Stimulated activated effector memory CD8-positive, alpha-beta T cell treated with anti-CD3 and anti-CD28 coated beads, Interleukin-12 subunit alpha, Interleukin-12 subunit beta, amount 100 ng/mL, for 72 hours (primary cell): ENCODE measurements at places on chromosomes 13 and 19.
A peak's percentile ranks its signal among the peaks of the same experiment; 100 is the strongest.

- DNase-seq: no peak
These were observed 3.0 kb upstream of the CEACAM1 start for GRCh38 chr19:42531313-42531712.

GRCh38 chr13:98033277-98034247, 80.1 kb downstream of the IPO5 start:
- DNase-seq: no peak

DNA sequence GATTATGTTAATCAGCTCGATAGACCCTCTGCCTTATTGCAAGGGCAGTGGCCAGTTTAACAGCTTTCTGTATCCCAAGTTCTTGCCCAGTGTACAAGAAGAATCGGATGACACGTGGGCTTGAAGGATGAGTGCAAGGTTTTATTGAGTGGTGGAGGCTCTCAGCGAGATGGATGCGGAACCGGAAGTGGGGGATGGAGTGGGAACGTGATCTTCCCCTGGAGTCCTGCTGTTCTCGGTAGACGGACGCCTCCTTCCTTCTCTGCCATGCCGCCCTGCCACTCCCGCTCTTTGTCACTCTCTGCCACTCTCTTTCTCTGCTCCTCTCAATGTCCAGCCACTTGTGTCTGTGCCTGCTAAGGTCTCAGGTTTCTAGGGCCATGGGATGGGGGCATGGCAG, 21.0 kb downstream of the RFXAP start:
- DNase-seq: no peak

DNA sequence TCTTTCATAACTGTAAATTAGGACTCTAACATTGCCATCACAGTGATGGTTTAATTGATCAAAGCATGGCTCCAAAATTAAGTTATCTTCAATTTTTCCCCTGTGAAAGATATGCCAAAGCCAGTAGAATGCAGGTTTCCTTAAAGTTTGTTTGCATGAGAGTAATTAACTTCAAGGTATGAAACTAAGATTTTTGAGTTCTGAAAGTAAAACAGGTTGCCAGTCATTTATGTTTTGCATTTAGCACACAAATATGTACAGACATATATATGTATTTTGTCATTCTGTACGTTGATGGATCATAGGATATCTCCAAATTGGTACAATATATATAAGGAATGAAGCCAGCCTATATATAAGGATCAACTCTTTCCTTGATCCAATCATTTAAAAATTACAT, 23.6 kb upstream of the NDFIP2 start:
- no peak for DNase-seq

- no peak for DNase-seq
These were observed 4.2 kb downstream of the TSPAN16 start for GRCh38 chr19:11299946-11300810.

GRCh38 chr19:50258918-50259372, 55.5 kb downstream of the MYH14 start:
- no peak for DNase-seq

- no peak for DNase-seq
These were observed 44.0 kb downstream of the KLF2 start for GRCh38 chr19:16368385-16369305.

DNA sequence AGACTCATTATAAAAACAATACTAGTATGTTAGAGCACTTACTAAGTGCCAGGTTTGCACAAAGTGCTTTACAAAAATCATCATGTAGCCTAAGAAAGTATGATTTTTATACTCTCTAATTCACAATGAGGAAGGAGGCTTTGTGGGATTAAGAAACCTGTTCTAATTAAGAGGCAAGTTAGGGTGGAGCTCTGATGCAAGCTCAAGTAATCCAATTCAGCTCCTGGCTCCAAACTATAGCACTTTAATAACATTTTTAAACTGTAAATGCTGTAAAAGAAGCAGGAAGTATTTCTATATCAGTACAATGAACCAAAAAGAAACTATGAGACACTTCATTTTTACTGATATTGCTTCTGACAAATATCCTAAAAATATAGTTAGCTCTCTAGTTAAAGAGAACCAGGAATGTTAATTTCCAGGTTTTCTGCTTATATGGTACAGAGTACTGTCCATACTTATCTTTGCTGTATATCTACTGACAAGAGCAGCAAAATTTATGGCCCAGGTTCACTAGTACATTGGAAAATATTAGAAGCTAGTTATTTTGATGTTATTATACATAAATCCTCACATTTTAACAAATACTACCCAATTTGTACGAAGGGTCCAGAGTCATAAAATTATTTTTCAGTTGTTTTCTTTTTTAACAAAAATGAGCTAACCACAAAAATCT, 482.0 kb downstream of the DIAPH3 start:
- DNase-seq: no peak

DNA sequence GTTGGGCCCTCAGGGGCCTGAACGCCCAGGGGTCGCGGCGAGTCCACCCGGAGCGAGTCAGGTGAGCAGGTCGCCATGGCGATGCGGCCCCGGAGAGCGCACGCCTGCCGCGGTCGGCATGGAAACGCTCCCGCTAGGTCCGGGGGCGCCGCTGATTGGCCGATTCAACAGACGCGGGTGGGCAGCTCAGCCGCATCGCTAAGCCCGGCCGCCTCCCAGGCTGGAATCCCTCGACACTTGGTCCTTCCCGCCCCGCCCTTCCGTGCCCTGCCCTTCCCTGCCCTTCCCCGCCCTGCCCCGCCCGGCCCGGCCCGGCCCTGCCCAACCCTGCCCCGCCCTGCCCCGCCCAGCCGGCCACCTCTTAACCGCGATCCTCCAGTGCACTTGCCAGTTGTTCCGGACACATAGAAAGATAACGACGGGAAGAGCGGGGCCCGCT, at the start of gene CCNA1:
TSS of gene CCNA1 (plus strand) at position 390 of the 439 bp plus-strand sequence. CDS start 562 bp downstream, outside the sequence.
- DNase-seq: no peak

- no peak for DNase-seq
These were observed at the start of gene ZNF358 for GRCh38 chr19:7515645-7516151. Gene ZNF358, plus strand, starts transcription at chr19:7516103. Its CDS starts 3,140 bp downstream, at chr19:7519243.

DNA sequence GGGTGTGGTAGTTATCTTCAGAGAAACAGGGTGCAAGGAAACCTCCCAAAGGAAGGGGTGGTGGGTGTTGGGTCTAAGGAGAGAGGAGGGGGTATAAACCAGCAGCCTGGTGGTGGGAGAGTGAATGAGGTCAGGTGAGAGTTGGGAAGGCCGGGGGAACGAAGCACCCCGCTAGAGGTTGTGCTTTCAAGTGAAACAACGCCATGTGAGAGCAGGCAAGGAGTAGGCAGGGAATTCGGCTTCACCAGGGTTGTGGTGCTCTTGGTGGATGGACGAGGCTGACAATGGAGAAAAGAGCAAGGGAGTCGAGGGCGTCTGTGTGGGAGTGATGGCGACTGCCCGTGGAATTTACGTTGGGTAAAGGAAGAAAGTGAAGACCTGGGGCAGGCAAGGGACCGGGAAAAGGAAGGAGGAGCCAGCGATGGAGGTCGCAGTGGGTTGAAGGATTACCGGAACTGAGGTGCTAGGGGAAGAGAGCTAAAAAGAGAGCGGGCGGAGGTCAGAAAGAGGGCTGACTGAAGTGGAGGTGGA, 2.1 kb upstream of the MLNR start:
- DNase-seq: no peak

DNA sequence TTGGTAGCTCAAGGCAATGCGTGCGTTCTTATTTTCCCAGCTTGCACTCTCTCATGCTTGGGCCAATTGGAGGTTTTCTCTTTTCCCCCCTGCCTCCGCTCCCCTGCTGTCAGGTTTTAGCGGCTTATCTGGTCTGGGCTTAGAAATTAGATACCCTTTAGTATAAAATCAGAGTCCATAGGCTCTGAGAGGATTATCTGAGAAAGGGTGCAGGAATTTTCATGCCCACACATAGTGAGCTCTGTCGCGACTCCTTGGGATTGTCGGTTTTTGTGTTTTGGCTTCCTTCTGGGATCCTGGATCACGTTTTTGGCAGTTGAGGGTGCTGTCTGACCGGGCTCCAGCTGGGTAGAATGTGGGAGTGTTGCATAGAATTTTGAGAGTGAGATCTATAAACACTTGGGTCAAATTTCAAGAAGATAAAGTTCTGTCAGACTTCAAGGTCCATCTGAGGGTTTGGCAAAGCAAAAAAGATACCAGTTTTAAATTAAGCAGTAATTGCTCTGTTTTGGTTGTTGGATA, 12.4 kb downstream of the CHAF1A start:
- no peak for DNase-seq

GRCh38 chr19:10420444-10421239, at the start of gene PDE4A:
Gene PDE4A, plus strand, starts transcription at chr19:10420538. Its CDS starts 227 bp downstream, at chr19:10420765.
- peak; percentile 74 for DNase-seq

DNA sequence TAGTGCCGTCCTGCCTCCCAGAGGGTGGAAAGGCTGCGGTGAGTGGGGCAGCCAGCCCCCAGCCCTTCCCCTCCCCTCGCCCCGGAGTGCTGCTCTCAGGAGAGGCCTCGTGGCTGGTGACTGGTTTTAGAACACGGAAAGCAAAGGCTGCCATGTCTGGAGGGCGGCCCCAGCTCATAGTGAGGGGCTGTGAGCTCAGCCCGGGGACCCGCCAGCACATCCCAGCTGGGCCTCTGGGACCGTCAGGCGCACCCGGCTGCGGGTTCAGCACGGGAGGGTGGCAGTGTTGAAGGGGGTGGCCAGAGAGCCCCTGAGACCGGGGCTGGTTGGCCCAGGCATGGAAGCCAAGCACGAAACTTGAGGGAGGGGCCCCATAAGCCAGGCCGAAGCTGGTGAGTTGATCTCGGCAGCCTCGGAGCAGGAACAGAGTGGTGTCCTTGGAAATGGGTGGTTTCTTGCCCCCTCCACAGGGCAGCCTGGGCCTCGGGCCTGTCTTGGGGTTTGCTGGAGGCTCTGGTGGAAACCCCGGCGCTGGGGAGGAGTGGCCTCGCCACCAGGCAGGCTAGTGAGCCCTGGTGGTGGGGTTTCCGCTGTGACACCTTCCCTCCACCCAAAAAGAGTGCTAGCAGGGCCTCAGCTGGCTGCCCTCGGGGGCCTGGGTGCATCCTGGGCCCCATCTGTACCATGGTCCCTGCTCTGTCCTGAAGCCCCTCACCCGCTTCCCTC, 157.7 kb downstream of the KDM4B start:
- DNase-seq: no peak

DNA sequence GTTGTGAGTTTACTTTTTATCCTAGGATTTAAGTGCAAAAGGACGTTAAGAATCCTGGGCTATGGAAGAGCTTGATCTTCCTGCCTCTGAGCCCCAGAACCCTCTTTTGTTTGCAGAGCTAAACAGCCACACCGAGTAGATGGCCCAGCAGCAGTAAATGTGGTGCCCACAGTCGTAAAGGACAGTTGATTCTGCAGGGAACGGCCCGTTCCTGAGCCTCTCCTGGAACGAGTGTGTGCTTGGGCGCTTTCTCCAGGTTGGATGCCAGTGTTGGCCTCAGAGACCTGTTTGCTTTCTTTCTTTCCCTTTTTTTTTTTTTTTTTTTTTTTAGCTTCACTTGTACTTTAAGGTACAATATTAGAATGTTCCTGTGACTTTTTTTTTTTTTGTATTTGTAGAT, 41.7 kb downstream of the SPATA13 start:
- DNase-seq: no peak

DNA sequence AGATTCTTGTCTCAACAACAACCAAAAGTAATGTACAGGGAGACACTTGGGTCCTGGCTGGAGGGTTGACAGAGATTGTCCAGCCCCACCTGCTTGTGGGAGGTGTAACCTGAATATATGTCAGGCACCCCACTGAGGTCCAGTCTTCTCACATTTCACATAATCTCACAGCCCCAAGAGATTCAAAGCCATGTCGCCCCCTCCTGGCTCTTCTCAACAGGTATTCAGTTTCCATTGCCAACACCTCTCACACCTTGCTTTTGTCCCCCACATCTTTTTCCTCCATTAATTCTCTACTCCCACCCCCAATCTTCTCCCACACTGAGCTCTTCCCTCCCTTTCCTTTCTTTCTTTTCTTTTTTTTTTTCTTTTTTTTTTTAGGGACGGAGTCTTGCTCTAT, 11.2 kb downstream of the UNC13A start:
- no peak for DNase-seq

- no peak for DNase-seq
These were observed 41.8 kb upstream of the DCUN1D2 start for GRCh38 chr13:113532156-113532806.

GRCh38 chr19:50190439-50190891, 13.0 kb upstream of the MYH14 start:
- no peak for DNase-seq

- peak; percentile 5 for DNase-seq
These were observed 62.2 kb upstream of the MYCBP2 start for GRCh38 chr13:77388944-77389624.

DNA sequence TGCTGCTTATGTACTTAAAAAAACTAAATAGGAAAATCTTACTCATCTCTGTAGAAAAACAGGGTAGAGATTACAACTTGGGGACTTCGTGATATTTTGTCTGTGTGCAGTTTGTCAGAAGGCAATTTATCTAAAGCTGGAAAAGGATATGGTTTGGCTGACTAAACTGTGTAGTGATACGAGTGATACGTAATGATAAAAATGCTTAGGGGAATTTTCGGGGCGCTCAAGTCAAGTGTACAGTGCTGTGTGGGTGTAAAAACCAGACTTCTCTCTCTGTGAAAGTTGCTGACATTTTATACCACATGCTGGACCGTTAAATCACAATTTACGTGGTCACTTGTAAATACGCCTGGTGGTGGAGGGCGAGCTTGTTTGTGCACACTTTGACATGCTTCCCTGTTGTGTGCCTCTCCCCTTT, 221.7 kb downstream of the KCNRG start:
- DNase-seq: peak; percentile 72

- peak; percentile 50 for DNase-seq
These were observed 4.8 kb downstream of the ABCC4 start for GRCh38 chr13:95296326-95296925.

- DNase-seq: no peak
These were observed 15.5 kb downstream of the SIX5 start for GRCh38 chr19:45753548-45753947.

- DNase-seq: no peak
These were observed 19.8 kb downstream of the ZNF583 start for GRCh38 chr19:56423985-56424353.

DNA sequence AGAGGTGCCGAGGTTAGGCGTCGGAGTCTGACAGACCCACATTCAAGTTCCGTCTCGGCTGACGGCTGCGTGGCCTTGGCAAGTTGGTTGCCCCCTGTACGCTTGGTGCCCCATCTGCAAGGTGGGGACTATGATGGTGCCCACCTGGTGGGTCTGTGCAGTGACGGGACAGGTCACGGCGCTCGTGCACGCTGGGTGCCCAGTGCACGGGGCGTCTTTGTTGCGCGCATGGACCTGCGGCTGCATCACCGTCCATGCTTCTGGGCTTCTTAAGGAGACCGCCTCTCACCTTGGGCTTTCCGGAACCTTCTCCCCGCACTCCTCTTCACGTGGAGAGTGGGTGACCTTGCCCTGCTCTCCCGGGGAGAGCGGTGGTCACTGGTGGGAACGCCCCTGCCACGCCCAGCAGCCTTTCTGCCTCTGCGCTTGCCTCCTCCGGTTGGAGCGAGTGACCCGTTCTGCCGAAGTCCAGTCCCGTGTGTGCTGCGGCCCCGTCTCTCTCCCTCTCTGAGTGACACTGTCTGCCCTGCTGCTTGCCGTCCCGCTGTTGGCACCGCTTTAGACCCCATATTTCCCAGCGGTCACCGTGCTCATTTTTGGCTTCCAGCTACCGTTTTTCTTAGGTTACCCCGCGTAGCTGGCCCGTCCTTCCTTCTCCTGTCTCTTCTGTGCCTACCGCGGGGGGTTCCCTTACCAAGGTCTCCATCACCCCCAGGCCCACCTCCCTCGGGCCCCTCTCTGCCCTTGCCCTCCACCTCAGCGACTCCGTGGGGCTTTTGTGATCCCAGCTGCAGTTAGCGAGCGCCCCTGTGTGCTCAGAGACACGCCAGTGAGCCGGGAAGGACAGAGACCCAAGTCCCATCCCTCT, 6.4 kb downstream of the ATP11A start:
- no peak for DNase-seq

- DNase-seq: no peak
These were observed 2860.6 kb upstream of the PCDH20 start for GRCh38 chr13:64276232-64276631.
